ENCODE measurements at places on chromosomes 6 and 20. TPM values are rescaled to one million over a fixed set of nuclear protein-coding genes. Genes with fewer than 3 reads are reported as not detected.

Gene PNLDC1
- not detected for total RNA-seq

Gene FAM217A
- not detected for total RNA-seq

Gene MUCL3
- total RNA-seq: not detected

Gene TINAG
- total RNA-seq: not detected

Gene PLN
- 3.4 TPM for total RNA-seq

Gene MACROD2
- total RNA-seq: 54.1 TPM

Gene BNIP5
- total RNA-seq: not detected

Gene ADISSP
- total RNA-seq: 31.2 TPM

Gene BLOC1S5
- total RNA-seq: 11.3 TPM

Measured in omental fat pad (tissue), 4 donors.